Activated B cell treated with CpG ODN at 0.5 μM for 24 hours (primary cell): ENCODE measurements at places on chromosomes 16 and 17. TPM values are rescaled to one million over a fixed set of nuclear protein-coding genes. Genes with fewer than 3 reads are reported as not detected.

DNA sequence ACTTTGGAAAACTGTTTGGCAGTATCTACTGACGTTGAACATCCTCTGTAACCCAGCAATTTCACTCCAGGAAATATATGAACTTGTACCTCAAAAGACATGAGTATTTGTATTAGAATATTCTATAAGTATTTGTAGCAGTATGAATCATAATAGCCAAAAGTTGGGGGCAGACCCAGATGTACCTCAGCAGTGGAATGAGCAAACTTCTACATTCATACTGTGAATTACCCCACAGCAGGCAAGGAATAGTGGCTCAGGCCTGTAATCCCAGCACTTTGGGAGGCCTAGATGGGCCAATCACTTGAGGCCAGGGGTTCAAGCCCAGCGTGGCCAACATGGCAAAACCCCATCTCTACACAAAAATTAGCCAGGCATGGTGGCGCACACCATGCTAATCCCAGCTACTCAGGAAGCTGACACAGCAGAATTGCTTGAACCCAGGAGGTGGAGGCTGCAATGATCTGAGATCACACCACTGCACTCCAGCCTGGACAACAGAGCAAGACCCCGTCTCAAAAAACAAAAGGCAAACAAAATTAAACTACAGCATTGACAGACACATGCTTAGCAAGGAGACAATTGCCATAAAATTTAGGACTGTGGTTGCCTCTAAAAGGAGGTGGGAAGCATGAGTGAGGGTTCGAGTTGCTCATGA is 11.2 kb upstream of the HELZ start:
- DNase-seq: no peak

DNA sequence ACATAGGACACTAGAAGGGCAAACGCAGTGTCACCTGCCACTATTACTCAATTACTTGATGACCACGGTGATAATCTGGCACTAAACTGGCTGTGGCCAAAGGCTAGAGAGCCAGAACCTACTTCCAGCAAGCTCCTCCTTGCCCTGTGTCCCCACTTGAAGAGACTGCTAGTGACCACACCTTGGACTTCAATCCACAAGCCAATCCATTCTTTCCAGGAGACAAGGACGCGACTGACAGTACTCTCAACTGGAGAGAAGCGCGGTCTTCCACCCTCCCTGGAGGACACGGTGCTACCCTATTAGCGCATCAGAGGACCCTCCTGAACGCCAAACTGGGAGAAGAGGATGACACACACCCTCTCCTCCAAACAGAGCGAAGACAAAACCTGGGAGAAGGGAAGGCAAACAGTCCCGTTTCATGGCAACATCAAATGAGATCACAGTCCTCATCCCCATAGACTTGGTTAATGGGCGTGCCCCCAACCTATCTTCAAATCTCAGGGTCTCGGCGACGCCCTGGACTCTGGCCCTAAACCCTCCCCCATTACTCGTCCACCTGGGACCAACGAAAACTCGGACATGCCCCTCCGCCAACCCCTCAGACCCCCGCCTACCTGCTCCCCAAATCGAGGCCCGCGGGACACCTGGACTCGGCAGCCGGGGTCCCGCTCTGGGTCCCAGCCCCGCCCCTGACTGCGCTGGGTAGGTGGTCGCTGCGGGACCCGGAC is 508 bp downstream of the FLCN start:
- peak; percentile 21 for DNase-seq

DNA sequence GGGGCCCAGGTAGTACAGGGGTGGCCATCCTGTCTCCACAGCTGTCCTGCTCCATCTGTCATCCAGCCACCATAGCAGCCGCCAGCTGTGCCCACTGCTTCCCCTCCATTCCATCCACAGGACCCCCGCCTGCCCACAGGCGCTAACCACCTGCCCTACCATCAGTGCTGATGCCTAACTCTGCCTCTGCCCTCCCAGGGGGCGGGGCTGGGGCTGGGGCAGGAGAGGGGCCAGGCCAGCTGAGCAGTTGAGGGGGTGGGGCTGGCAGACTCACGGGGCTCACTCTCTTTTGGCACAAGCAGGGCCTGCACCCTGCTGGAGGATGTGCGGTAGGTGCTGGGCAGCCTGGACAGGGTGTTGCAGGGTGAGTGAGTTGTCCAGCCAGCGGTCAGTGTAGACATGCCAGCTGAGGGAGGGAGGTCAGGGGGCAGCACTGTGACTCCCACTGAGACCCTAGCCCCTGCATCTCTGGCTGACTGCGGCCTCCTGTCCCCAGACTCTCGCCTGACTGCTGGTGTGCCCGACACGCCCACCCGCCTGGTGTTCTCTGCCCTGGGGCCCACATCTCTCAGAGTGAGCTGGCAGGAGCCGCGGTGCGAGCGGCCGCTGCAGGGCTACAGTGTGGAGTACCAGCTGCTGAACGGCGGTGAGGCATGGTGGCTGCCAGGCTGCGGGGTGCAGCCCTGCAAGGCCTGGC is 9.6 kb downstream of the GALK1 start:
- DNase-seq: no peak

Gene HNF1B
- 36.3 and 40.0 TPM in 2 replicates for total RNA-seq

DNA sequence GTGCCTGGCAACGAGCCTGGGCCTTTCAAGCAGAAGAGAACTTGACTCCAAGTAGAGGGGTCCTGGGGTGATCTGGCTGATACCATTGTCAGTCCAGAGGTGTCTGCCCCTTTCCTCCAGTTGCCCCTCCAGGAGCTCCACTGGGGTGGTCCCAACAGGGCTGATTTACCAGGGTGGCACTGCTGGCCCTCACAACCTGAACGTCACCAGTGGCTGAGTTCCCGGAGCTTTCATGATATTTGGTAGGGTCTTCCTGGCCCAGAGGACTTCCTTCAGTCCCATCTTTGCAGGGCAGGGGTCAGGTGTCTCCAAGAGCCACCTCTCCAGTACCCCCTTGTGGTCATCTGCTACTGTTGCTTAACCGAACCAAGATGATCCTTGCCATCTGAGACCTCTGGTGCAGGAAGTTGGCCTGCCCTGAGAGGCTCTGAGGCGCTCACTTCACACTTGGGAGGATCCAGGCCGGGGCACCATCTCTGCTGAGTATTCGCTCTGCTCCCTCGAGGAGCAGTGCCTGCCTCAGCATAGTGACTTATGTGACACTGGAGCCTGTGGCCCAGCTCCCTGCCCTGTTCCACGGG is 3.5 kb downstream of the LIMD2 start:
- no peak for DNase-seq

Gene RNF157
- 3.1 and 3.5 TPM in 2 replicates for total RNA-seq

Gene UTS2R
- total RNA-seq: not detected in 2 replicates

DNA sequence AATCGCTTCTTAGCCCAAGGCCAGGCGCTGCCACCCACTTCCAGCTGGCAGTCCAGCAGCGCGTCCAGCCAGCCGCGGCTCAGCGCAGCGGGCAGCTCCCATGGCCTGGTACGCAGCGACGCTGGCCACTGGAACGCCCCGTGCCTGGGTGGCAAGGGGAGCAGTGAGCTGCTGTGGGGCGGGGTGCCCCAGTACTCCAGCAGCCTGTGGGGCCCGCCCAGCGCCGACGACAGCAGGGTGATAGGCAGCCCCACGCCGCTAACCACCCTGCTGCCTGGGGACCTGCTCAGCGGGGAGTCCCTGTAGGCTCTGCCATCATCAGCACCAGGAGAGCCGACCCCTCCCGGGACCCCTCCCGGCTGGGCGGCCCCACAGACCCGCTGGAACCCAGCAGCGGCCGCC is 24.0 kb downstream of the TMC6 start:
- DNase-seq: no peak

Gene ITGAL
- 216 and 240 TPM in 2 replicates for total RNA-seq

Gene LRRC75A
- 0.54 and 0.98 TPM in 2 replicates for total RNA-seq
